ENCODE measurements at places on chromosomes 11 and 22.

DNA sequence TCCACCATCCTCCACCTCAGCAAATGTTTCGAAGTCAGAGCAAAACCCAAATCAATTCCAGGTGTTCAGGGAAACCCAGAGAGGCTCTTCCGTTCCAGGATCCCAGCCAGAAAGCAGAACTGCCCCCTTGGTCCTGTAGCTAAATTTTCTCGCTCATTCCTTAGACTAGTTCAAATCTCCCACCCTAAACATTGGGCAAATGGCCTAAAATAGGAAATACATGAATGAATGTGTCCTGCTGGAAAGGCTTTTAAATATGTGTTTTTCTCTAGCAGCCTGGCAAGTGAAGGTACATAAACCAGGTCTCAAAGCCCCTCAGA lies 89.6 kb downstream of the ETS1 start:
- no peak for DNase-seq

- DNase-seq: no peak
Measured at GRCh38 chr11:131423688-131424087, 53.3 kb downstream of the NTM start.

DNA sequence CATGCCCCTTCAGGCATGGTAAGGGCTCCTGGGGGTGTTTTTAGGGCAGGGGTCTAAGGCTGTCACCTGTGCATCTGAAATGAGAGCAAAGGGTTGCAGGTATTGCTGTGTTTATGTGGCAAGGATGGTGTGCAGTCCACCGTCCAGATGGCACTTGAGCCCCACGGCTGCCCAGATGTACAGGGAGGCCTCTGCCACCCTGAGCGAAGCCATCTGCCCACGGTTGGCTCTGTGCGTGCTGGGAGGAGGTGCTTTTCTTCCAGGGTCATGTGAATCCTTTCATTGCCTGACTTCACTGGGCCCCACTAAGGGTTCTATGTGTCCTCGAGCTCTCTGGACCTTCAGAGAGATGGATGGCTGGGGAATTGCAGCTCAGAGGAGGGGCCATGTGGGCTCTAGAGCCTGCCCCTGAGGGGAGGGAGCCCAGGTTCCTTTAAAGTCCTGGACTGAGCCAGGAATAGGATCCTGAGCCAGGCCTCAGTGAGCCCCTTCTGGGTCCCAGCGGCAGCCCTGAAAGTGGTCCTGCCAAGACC lies 89.9 kb downstream of the CTTN start:
- DNase-seq: no peak

- DNase-seq: no peak
Measured at GRCh38 chr11:117390743-117391142, 63.1 kb downstream of the CEP164 start.

DNA sequence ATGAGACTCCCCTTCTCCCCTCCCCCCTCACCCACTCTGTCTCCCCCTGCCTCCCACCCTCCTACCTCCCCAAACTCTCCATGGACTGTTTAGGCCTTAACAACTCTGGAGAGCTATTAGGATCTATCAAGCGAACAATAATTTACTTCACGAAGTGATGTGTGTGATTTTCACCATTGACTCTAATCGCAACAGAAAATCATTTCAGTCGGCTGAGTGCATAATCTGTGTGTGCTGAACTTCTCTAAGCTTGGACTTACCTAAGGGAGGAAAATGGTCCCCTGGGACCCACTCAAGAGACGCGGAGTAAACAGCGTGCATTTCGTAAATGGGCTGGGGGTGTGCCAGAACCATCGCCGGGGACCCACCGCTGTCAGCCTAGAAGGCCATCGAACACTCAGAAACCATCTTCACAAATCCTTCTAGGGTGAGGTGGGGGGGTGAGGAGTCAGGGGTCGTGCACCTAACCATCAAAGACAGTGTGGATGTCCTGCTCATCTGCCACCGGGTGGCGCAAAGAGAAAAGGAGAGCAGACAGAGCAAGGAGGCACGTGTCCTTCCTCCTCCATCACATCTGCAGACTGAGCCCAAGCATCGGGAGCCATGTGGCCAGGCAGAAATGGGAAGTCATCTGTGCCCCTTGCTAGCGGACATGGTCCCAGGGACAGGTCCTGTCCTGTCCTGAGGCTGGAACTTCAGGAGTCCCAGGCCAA lies 62.1 kb upstream of the NUP50 start:
- peak; percentile 77 for DNase-seq

- no peak for DNase-seq
Measured at GRCh38 chr22:35683560-35683959, 34.1 kb upstream of the APOL5 start.

GRCh38 chr11:2215230-2215560 lies 43.6 kb upstream of the TH start:
- DNase-seq: no peak

DNA sequence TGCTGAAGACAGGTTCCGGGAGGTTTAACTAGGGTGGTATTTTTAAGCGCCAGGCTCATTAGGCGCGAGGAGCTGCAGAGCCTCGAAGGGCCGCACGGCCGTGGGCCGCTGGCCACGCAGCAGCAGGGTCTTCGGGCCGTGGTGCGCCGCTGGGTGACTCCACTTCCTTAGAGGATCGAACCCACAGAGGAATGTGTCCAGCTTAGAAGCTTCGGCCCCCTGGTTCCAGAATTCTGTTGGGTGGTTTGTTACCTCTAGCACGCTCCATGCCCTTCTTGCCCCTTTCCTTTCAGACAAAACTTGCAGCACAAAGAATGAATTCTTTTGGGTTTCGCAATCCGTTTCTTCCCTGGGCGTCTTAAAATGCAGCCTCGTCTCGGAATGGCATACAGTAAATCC lies 773 bp upstream of the PATL1 start:
- DNase-seq: no peak

DNA sequence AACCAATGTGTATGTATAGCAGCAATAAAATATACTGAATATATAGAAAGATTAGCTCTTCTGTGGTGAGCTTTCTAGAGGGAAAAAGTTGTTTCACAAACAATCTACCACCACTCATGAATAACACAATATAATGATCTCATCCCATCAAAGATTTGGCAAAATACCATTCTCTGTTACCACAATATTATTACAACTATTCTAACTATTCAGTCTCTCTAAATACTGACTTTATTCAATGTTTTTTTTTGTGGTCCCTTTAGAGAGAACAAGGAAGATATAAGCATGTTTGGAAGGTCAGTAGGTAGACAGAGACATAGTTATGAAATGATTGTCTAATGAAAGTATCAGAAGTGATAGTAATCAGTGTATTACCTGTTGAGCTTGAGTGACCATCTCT lies 7.8 kb downstream of the CCDC90B start:
- DNase-seq: no peak

DNA sequence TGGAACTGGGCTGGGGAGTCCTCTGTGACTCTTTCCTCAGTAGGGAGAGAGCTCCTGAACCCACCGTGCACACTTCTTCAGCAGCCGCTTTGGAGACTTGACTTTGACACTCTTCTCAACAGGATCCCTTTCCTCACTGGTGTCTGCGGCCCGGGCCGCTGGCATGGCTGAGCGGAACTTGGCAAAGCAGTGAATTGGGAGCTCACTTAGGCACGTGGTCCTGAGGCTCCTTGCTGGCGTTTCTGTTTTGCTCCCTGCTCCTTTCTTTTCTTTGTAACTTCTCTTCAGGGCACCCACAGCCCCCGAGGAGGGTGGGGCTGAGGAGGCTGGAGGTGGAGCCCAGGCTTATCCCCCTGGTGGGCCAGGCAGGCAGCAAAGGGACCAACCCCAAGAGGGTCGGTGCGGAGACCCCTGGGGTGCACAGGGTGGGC lies 8.4 kb upstream of the KCNQ1OT1 start:
- DNase-seq: no peak

- no peak for DNase-seq
Measured at GRCh38 chr22:19596680-19597398, 72.6 kb upstream of the CLDN5 start.

DNA sequence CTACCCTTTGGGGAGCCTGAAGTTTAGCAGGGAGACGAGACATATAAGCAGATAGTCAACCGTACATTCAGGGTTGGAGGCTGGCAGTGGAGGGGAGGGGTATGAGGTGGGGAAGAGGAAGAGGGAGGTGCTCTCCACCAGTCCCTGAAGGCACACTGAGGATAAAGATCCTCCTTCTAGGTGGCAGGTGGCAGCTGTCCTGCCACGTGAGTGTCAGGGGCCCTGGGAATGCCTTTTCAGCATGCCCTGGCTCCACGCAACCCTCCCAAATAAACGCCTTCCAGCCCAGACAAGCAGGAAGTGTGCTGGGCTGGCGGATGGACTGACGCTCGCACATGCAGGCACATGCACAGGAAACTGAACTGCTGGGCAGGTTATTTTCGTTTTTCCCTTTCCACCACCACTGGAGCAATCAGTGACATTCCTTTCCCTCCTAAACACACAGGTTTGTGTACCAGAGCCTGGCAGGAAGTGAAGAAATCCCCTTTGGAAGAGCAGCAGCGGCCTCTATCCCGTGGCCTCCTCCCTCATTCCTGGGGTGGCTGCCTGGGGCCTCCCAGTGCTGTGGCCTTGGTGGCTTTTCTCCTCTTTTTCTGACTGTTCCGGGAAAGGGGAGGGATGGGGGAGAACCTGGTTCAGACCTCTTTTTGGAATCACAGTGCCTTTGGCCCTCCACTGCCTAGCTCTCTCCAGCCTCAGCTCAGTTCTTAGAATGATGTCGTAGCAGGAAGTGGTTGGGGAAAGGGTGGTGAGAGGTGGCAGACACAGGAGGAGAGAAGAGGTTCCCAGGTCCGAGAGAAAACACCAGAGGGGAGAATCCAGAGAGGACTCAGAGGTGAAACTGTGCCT lies 157.0 kb upstream of the TIMP3 start:
- peak; percentile 50 for DNase-seq

GRCh38 chr11:38646382-38646781 lies 2048.3 kb upstream of the RAG2 start:
- DNase-seq: no peak

DNA sequence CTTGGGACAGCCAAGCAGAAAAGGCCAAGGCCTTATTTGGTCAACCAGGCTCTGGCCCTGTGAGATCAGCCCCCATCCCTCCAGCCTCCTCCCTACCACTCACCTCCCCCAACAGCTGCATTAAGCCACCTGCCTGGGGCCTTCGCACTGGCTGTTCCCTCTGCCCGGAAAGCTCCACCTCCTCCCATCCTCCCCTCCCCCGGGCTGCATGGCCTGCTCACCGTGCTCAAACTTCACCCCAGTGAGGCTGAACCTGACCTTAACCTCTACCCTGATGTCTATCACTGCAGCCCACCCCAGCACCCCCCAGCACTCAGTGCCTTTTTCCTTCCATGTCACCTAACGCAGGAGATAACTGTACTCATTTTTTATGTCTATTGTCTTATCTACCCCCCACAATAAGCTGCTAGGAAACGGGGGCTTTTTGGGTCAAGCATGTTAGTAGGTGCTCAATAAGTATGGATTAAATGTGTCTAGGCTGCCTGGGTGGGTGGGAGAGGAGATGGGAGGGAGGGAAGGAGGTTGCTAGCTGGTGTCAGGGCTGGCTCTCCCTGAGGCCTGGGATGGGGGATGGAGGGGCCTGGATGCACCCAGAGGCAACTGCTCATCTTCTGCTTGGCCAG lies 912 bp downstream of the PTPRCAP start:
- peak; percentile 44 for DNase-seq

DNA sequence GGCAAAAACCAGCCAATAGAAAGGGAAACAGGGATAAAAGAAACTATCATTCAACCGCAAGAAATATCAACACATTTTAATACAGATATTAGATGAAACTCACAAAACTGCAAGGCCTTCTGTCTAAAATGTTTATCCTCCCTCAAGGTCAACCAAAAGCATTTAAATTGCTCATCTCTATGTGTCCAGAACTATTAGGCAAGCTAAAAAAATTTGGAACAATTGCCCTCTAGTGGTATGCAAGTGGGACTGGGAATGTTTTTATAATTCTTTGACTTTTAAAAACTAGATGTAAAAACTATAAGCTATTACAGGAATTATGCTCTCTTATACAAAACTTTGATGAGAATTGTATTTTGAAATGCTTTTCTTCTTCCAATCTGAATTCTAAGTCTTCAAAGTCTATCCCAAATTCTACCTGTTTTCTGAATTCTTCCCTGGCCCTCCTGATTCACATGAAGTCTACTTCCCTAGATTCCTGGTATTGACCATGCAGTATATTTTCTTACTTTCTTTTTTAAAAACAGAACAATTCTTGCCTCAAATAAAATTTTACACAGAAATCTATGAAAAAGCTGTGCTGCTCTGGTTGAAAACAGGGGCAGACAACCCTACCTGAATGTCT lies 4.9 kb downstream of the CWC15 start:
- peak; percentile 42 for DNase-seq

- DNase-seq: no peak
Measured at GRCh38 chr22:45009606-45010531, at the start of gene PHF21B. Gene PHF21B (minus strand): TSS chr22:45010005. CDS start chr22:45009549, 456 bp downstream.

GRCh38 chr22:48185071-48186055 lies 1422.9 kb downstream of the TBC1D22A start:
- DNase-seq: no peak

DNA sequence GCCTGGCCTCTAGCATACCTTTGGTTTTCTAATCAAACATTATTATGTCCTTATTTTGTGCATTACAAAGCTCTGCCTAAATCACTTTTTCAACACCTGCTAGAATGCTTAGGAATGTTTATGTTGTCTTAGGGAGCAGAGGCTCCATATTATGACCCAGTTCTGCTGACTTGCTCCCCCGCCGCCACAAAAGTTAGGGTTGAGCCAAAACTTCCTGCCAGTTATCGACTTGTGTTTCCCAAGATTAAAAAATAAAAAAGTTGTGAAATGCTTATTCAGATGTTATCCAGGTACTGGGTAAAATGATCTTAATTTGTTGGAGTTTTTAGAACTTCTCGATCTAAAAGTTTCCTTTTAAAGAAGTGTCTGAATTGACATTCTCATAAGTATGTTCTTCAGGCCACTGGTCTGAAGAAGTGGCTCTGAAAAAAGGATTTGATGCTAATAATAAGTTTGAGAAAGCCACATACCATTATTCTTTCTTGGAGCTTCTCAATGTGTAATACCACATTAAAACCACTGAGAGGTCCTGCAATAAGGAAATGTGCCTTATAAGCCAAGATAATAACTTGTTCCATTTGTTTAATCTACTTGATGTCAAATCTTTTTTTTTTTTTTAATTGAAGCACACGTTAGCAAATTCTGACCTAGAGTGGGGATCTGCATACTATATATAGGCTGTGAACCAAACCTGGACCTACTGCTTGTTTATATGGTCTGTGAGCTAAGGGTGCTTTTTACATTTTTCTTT lies 2.2 kb downstream of the RNF185 start:
- no peak for DNase-seq

DNA sequence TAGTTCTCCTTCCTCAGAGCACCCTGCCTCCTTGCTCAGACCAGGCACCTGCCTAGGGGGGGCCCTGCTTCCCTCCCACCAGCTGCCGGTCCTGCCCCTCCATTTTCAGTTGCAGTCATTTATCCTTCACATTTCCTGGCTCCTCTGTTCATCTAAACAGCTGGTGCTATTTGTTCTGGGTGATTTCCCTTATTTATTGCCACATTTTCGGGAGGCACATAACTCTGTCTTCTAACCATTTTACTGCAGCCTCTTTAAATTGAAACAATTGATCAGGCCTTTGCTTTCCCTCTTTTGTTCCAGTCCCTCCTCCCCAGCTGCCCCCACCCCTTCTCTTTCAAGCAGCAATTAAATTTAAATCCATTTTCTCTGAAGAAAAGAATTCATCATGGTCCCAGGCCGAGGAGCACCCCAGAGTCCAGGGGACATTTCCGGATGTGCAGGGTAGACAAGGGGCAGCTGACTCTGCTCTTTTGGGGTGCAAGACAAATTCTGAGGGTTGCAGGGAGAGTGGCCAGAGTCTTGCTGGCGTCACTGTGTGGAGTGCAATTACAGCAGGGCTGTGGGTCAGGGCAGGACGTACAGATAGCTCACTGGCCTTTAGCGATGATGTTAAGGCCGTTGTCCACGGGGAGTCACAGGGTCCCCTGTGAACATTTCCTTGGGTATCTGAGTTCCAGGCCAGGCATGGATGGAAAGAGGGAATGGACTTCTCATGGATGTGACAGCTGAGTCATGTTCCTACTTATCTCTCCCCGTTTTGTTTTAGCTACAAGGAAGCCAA lies 476.4 kb downstream of the TBC1D22A start:
- no peak for DNase-seq

All from Kasumi-1 (cell line).